ENCODE measurements at places on chromosomes 6 and 20. TPM values are rescaled to one million over a fixed set of nuclear protein-coding genes. Genes with fewer than 3 reads are reported as not detected.

DNA sequence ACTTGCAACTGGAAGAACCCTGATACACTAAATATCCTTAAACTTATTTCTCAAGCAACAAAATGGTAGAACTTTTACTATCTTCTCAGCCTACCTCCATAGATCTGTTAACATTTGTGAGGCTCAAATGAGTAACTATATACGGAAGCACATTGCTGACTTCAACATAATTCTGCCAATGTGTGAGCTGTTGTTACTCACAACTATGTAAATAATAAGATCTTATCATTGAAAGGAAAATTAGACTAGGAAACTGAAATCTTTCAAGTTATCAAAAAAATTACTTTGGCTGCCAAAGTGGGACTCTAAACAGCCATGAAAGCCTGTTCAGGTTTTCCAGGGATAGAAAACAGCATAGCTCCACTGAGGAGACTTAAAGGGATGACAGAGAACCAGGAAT, 40.2 kb upstream of the TASP1 start:
- DNase-seq, result no peak

GRCh38 chr20:9137001-9137400, 68.1 kb downstream of the PLCB4 start:
- no peak for DNase-seq

- no peak for DNase-seq
These were observed 478.5 kb downstream of the QKI start for GRCh38 chr6:163892824-163893561.

DNA sequence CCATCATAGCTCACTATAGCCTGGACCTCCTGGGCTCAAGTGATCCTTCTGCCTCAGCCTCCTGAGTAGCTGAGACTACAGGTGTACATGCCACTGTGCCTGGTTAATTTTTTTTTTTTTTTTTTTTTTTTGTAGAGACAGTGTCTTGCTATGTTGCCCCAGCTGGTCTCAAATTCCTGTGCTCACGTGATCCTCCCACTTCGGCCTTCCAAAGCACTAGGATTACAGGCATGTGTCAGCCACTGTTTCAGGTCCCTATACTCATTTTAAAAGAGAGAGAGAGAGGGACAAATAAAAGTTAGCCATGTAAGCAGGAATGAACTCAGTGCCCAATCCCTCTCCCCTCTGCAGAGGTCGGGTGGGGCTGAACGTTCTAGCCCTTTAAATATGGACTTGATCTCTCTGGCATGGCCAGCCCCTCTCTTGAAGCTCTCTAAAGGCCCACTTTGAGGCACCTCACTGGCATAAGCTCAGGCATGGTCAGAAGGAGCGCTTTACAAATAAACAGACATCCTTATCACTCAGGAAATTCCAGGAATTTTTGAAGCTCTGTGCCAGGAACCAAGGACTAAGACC, 9.0 kb upstream of the SERPINB1 start:
- no peak for DNase-seq

GRCh38 chr20:5182615-5183254, 55.9 kb downstream of the CDS2 start:
- no peak for DNase-seq

Gene CYP39A1
- polyA plus RNA-seq, result not detected

Gene KHDRBS2
- polyA plus RNA-seq, result not detected

Gene PEX6
- 12.3 TPM for polyA plus RNA-seq

Gene CST11
- not detected for polyA plus RNA-seq
